Activated CD8-positive, alpha-beta memory T cell treated with anti-CD3 and anti-CD28 coated beads for 1 hour (primary cell): ENCODE measurements at places on chromosomes 2 and 18.

DNA sequence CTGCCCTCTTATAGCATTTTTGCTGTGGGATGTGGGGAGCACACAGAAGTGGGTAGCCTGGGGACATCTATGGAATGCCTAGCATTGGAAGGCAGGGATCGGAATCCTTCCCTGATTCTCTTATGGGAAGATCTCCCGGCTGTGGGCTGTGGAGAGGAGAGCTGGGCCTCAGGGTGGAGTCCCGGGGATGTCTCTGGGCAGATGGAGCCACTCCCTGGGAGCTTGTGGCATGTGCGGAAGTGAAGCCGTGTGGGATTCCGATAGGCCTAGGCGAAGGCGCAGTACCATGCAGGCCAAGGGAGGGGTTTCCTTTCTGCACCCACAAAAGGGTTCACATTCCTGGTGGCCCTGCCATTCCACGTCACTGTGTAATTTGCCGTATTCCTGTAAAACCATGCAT, 87.9 kb downstream of the GLI2 start:
- DNase-seq, result no peak

DNA sequence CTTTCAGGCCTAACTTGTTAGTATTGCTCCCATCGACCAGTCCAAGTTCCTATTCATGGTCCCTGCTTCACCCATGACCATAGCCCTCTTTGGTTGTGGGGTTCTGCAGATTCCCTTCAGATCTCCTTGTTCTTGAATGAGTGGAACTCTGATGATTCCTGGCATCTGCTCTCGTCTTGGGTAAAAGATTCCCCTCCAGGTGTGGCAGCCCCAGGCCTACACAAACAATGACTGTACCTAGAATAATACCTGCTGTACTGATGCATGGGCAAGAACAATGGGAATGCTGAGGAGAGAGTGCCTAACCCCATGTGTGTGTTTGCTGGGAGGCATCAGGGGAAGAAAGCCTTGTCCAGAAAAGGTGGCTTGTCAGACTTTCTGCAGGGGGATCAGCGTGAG, 39.2 kb upstream of the MRPL19 start:
- DNase-seq, result no peak

- no peak for DNase-seq
These were observed 727.0 kb upstream of the PIK3C3 start for GRCh38 chr18:41227993-41228392.

- DNase-seq, result no peak
These were observed 19.0 kb upstream of the IGFBP5 start for GRCh38 chr2:216714376-216714775.

- DNase-seq, result no peak
These were observed 1517.5 kb upstream of the ZEB2 start for GRCh38 chr2:146037334-146037870.

GRCh38 chr18:44090453-44090852, 590.2 kb upstream of the SETBP1 start:
- no peak for DNase-seq

DNA sequence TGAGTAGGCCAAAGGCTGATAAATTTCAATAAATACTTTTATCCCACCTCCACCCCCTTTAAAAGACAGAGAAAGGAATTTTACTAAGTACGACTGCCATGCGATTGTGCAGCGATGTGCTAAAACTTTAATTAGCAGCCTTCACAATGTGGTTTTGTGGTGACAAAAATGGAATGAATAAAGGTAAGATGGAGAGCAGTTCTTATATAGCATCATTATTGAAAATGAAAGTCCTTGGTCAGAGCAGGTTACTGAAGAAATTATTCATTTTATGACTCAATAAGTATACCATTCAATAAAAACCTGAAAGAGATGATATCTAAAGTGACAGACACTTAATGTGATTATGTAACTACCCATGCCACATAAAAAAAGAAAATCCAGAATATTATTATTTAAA, 33.2 kb upstream of the MTIF2 start:
- no peak for DNase-seq

DNA sequence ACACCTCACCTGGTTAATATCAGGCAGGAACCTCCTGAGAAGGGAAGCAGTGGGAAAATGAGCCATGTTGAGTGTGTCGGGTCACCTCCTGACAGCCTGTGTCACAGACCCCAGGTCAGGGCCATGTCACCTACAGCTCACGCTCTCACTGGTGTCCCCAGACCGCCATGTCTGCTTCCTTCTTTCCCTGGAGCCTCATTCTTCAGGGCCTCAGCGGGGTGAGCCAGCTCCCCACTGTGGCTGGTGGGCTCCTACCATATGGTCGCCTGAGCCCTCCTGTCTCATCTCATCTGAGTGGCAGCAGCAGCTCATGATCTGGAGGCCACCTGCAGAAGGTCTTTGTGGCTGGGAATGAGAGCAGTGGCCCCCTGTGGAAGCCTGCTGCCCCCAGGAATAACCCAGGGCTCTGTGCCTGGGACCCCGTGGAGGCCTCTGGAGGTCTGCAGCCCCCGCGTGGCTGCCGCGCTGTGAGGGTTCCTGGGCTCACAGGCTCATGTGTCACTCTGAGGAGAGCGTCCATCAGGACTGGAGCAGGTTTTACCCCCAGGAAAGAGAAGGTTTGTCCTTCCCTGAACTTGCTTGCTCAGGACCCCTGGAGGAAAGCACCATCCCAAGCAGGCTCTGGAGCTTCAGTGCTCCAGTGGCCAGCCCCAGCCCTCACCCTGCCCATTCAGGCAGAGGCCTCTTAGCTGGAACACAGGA, 56.4 kb downstream of the FAM168B start:
- no peak for DNase-seq

- no peak for DNase-seq
These were observed 66.7 kb upstream of the TFCP2L1 start for GRCh38 chr2:121351521-121352318.
